ENCODE measurements at places on chromosomes 3 and 15.

DNA sequence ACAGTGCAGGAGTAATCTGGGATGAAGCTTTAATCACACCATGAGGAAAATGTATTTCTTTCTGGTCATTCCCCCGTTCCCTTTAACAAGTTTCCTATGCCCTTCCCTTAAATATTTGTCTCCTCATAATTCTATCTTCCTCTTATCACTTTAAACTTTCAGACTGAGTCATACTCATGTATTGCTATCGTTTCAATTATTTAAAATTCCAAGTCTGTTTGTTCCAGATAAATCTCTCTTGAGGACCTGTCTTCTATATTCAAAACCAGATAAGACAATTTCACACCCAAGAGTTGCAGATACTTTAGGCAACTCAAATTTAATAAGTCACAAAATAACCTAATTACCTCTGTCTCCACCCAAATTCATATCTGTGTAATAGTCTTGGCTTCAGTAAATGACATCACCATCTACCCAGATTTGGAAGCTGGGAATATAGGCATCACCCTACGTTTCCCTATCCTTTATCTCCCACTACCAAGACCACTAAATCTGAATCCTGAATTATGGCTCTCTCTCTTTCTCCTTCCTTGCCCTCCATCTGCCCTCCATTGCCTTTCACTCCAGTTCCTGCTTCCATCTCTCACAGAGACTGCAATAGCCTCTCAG, 220.1 kb downstream of the PYDC2 start:
- no peak for DNase-seq

- no peak for DNase-seq
These were observed 69.1 kb downstream of the GALK2 start for GRCh38 chr15:49239105-49239504.

- no peak for DNase-seq
These were observed 6.0 kb downstream of the HCLS1 start for GRCh38 chr3:121654493-121655385.

DNA sequence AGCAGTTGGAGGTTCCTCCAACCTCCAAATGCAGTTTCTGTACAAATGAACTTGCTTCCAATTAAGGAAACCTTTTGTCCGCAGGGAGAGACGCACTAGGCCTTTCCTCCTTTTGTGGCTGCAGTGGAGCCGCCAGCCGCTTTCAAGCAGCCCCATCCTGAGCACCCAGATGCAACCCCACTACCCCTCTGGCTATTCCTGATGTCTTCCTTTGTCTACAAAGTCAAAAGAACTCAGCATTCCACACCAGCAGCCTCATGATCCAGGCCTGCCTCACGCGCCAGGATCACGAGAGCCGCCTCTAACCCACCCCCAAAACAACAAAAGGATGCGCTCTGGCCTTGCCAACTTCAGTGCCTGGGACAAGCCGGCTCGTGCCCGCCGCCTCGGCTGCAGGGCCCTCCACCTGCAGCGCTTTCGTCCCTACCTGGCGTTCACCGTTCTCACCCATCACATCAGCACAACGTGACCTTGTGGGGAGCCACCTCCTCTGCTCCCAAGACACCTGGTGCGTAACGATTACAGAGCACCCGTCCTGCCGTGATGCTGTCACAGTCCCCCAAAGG, 48.2 kb upstream of the MUC4 start:
- DNase-seq: no peak

GRCh38 chr3:114850898-114851297, 296.2 kb downstream of the ZBTB20 start:
- DNase-seq: no peak

- no peak for DNase-seq
These were observed 263.9 kb upstream of the LYSMD4 start for GRCh38 chr15:99997112-99997651.

DNA sequence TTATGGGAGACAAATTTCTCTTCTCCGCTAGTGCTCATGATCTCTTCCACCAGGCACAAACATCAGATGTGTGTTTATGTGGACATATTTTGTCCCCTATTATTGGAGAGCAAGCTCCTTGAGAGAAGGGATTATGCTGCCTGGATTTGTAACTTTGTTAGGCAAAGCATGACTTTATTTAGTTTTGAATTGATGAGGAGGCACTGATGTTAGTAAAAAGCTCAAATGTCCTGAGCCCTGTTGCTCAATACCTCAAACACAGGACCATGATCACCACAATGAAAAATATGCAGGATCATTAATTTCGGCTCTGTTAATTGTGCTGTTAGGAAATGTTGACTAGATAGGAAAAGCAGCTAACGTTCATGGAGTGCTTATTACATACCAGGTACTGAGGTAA, 29.1 kb downstream of the SCG5 start:
- DNase-seq: no peak

- peak; percentile 77 for DNase-seq
These were observed 18.6 kb downstream of the SAMD7 start for GRCh38 chr3:169929830-169930519.

GRCh38 chr3:54660714-54661132, 267.1 kb downstream of the LRTM1 start:
- no peak for DNase-seq

- DNase-seq: no peak
These were observed 73.9 kb downstream of the RNF13 start for GRCh38 chr3:149886957-149887356.

DNA sequence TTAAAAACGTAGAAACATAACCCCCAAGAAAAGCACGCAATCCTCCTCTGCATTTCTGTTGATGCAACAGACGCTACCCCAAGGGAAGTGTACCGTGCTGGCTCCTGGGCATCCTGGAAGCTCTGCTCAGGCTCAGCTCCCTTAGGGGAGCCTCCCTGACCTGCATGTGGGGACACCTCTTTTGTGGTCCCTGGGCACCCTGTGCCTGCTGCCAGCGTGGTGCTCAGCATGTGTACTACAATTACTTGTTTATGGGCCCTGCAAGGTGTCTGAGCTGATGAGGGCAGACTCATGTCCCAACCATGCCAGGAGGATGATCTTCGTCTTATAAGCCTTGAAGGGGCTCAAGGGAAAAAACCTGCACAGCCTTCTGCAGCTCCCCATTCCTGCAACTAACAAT, 18.3 kb downstream of the EHD4 start:
- no peak for DNase-seq

DNA sequence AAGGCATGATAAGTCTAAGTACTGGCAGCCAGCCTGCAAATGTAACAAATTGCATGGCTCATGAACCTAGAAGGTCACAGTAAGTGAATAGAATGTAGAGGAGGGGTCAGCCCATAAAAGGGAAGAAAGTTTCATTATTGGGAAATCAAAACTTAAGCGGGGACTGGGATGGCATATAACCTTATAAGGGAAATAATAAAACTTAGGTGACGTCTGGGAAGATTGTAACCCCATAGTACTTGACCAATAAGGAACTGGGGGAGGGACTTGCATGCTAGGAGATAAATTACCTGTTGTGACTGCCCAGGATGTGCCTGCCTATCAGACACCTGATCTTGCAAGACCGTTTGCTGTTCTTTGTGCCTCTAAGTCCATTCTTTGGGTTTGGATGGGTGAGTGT, 28.1 kb upstream of the MCTP2 start:
- DNase-seq: peak; percentile 42

DNA sequence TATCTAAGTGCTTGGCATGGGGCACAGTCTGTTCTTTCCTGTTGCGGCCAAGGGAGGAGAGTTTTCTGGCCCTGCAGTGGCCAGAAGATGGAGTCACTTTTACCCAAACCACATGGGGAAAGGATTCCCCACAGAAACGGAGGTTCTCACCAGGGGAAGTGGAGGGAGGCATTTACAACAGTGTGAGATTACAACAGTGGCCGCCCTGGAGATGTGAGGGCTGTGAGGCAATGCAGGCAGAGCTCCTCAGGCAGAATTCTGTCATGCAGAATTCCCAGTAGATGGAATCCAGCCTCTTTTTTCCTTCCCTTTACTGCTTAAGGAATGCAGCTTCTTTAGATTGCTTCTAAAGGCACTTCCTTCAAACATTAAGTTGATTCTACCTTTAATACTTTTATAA, 83.1 kb downstream of the CACNA1D start:
- DNase-seq: no peak

GRCh38 chr3:176794406-176794805, 402.9 kb downstream of the TBL1XR1 start:
- DNase-seq: no peak

DNA sequence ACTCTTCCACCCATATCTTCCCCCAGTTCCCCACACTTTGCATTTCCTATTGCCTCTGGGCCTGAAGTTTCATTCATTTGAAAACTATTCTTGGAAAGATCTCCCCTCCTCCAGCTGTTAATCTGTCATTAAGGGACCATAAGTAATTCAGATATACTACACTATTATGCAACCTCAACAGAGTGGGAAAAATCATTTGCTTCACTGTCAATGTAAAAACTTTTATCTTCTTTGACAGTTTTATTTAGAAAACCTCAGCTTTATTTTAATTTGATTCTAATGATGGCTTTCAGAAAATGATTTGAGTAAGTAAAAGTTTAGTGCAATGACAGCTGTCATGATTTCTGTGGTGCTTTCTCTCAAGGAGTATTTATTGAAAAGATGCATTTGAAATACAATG, 435.3 kb upstream of the KCNMB2 start:
- DNase-seq: peak; percentile 1

- no peak for DNase-seq
These were observed 47.4 kb downstream of the FSIP1 start for GRCh38 chr15:39735120-39735717.

GRCh38 chr3:99502871-99503270, 135.5 kb upstream of the COL8A1 start:
- DNase-seq: no peak

DNA sequence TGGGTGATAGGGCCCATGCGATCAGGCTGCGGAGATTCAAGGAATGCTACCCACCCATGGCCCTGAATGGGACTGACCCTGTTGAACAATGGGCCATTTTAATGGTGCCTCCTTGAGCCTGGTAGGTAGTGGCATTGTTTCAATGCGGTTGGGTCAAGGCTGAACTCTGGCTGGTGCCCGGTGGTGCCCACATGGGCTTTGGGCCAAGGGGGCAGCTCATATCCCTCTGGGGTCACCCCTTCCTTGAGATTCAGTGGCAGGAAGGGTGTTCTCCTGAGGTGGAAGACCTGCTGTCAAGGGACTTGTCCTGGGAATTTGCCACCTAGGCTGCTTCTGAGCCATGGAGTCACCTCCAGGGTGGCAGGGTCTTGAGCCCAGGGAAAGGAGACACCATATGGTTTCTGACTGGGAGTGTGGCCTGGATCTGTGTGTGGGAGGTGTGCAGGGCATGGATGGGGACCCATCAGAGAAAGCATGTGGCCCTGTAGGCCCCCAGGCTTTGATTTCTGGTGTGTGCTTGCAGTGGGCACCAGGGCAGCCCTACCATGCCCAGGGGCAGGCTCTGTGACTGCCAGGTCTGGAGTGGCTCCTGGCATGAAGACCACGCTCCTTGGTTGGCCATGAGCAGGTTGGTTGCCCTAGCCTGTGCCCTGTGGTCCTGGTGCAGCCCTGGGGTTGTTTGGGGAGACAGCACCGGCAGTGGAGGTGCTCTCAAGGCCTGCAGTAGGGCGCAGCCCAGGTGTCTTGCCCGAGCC, 199.9 kb downstream of the UBE3A start:
- no peak for DNase-seq

GRCh38 chr3:157104928-157105652, 54.9 kb downstream of the CCNL1 start:
- DNase-seq: no peak

GRCh38 chr3:25611193-25611592, 53.5 kb downstream of the TOP2B start:
- no peak for DNase-seq

- peak; percentile 78 for DNase-seq
These were observed 13.5 kb downstream of the BFSP2 start for GRCh38 chr3:133413161-133414020.

DNA sequence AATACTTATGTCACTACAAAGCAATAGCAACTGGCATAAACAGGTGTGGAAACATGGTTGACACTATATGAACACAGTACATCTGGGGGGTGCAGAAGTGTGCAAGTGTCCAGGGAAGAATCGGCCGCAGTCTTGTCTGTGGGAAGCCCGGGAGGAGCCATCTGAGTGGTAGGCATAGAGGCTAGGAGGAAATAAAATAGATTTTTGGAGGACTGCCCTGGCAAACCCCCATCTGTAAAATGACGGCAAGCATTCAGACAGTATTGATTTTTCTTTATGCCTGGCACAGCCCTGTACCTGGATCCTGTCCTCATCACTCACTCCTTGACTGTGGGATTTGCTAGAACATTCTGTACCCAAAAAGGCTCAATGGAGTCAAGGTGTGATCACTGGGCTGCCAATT, 31.3 kb downstream of the THSD4 start:
- DNase-seq: no peak

DNA sequence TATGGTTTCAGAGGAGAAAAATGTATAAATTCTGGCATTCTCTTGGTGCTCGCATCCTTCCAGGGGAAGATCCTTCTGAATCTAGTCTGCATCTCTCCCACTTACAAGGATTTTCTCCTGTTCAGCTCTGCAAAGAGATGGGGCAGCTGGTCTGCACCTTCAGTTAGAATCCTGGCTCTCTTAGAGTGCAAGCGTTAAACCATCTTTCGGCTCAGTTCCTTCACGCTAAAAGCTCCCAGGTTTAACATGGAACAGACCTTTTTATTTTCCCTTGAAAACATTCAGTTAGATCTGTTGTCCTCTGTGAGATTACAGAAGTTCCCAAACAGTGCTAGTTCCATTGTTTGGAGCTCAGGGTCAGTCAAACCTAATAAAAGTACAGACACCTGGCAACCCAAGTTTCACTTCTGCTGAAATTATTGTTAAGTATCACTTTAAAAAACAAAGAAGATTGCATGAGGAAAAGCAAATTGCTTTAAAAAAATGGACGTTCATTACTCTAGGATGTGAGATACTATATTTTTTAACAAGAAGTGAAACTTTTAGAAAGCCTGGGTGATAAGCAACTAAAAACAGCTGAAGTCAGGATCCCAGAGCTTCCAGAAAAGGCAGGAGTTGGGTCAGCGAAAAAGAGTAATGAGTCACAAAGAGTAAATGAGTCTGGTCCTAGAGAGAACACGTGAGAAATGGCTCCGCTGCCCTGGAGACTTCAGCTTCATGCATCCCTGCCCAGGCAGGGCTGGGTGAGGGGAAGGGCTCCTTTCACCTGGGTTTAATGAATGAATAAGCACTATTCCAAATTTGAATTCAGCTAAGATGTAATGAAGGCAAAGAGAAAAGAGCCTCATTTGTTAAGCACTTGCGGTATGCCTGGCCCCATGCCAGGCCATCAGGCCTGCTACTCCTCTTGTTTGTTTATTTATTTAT, 63.3 kb downstream of the ABTB1 start:
- no peak for DNase-seq

GRCh38 chr3:15387171-15387581, 40.2 kb downstream of the METTL6 start:
- DNase-seq: no peak

DNA sequence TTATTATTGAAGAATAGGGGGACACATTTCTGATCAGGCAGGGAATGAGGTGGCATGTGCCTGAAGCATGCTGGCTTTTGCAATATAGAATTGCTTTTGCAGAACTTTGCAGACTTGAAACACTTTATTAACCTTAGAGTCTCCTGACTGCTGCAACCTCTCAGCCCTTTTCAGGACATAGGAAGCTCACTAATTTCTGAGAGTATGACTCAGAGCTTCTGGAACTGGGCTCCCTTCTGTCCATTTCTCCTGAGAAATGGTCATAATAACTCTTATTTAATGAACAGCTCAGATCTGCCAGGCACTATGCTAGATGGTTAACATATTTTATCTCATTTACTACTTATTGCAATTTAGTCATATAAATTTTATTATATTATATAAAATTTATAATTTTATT, 38.6 kb upstream of the DGKG start:
- no peak for DNase-seq

Data from OCI-M1 (cell line).